GM23248 (cell line): ENCODE measurements at places on chromosomes 3 and 15. TPM values are rescaled to one million over a fixed set of nuclear protein-coding genes. Genes with fewer than 3 reads are reported as not detected.

- DNase-seq, result peak; percentile 31
These were observed at the start of gene DGKG for GRCh38 chr3:186361762-186362536. DGKG (minus strand) TSS chr3:186362234; CDS start chr3:186320459, 41,775 bp downstream.

DNA sequence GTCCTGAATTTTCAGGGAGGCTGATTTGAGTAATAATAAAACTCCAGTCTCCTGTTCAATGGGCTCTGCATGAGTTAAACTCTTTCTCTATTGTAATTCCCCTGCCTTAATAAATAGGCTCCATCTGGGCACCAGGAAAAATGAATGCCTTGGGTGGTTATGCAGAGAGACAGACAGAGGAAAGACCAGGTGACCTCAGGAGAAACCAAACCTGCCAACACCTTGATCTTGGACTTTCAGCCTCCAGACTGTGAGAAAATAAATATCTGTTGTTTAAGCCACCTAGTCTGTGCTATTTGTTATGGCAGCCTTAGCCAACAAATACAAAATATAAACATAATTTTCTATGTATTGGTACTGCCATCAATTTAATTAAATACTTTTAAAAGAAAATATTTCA lies 64.8 kb upstream of the RAP2B start:
- DNase-seq, result no peak

DNA sequence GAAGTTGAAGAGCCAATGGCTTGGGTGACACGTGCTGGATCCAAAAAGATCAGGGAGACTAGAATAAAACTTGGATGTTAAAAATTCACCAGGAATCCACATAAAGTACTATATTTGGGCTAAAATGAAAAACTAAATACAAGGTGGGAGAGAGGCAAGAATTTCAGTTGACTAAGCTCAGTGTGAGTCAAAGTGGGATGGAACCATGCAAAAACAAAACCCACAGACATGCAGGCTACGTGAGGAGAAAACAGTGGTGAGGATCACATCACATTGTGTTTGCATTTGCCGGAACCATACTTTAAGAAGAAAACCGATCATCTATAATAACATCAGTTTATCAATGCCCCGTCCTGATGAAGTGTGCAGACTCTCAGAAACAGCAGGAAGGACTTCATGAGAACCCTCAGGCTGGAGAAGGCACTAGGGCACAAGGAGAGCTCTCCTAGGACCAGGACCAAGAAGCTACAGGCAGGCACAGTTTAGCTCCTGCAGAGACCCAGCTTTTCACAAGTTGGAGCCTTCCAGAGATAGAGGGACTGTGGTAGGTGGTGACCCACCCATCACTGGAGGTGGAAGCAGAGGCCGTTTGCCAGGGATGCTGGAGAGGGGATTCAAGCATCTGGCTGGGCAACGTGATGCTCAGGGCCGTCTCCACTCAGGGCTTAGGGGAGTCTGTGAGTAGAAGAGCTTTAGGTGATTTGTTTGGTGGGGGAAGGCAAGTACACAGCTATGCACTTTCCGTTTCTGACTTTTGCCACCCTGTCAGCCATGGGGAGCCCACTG lies 29.0 kb upstream of the NR2E3 start:
- peak; percentile 70 for DNase-seq

DNA sequence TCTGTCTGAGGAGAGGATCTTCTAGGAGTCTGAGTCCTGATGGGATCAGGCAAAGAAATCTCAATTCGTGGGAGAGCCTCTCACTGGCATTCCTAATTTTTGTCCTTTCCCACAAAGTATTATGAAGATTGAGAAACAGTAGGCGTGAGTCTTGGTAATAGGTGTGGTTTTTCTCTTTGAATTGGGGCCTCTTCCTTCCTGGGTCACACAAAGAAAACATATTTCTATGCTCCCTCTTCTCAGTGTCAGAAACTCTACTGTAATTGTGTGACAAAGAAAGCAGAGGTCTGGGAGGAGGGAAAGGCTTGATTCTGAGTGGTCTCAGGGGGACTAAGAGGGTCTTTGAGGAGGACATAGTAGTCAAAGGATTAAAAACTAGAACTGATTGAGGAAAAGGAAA lies 6.0 kb downstream of the GABRR3 start:
- DNase-seq, result no peak

GRCh38 chr15:63255489-63255990 lies 21.9 kb upstream of the APH1B start:
- no peak for DNase-seq

GRCh38 chr15:27977696-27978095 lies 121.4 kb downstream of the OCA2 start:
- DNase-seq, result no peak

DNA sequence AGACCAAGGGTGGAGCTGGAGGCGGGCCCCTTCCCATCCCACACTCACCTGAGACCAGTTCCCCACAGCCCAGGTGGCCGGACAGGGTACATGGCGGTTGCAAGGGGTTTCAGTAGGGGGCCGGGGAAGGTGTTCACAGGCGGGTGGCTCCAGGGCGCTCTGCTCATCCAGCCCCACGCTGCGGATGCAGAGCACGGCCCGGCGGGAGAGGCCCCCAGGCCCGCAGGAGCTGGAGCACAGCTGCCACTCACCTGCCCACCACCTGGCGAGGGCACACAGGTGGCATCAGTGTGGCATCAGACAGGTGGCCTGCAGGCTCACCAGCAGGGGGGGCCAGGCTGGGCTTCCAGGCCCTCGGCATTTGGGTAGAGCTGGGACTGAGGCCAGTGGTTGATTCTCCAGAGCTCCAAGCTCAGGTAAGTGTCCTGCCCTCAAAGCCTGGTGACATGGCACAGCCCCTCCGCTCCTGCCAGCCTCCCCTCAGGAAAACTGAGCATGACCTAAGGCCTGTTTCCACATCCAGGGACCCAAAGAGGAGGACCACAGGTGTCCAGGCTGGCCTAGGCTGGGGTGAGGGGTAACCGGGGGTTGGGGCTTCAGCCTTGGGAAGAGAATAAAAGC lies 43.8 kb downstream of the ADAMTS7 start:
- DNase-seq, result no peak

GRCh38 chr3:127412578-127413317 lies 124.9 kb upstream of the PRR20G start:
- DNase-seq, result no peak

DNA sequence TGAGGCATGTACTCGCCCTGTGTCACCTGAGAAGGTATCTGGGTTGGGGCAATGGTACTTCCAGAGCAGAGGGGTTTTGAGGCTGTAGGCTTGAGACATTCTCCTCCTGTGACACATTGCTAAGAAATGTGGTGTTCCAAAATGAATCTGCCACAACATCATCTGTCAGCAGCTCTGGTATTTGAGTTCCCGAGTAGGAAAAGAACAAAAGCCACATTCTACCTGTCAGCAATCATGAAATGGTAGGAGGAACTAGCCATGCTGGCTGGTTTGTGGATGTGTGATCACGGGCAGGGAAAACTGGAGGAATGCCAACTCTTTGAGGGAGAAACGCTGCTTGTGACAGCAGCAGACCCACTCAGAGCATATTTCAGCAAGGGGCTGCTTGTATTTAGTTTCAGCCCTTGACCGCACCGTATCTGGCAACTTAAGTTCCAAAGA lies 579.4 kb upstream of the TBL1XR1 start:
- peak; percentile 47 for DNase-seq

GRCh38 chr3:43686700-43687498 lies 3.8 kb upstream of the ABHD5 start:
- no peak for DNase-seq

- no peak for DNase-seq
These were observed 616.1 kb downstream of the OTOL1 start for GRCh38 chr3:162112719-162113118.

- no peak for DNase-seq
These were observed at the start of gene PLA2G4F for GRCh38 chr15:42156243-42156922. PLA2G4F (minus strand) TSS chr15:42156636; CDS start chr15:42156549, 87 bp downstream.

GRCh38 chr3:190182418-190183043 lies 61.8 kb upstream of the P3H2 start:
- DNase-seq, result peak; percentile 23

Gene RASGRP1
- total RNA-seq, result 1.5 and 3.0 TPM in 2 replicates

Gene COL8A1
- 157 and 189 TPM in 2 replicates for total RNA-seq

Gene ARHGEF26
- total RNA-seq, result 0.63 and 0.65 TPM in 2 replicates

Gene PHC3
- 17.5 and 21.9 TPM in 2 replicates for total RNA-seq

Gene MIX23
- total RNA-seq, result 12.3 and 33.1 TPM in 2 replicates

Gene ABCC5
- 14.0 and 14.7 TPM in 2 replicates for total RNA-seq
